ENCODE measurements at places on chromosomes 3 and 15. TPM values are rescaled to one million over a fixed set of nuclear protein-coding genes. Genes with fewer than 3 reads are reported as not detected.

The GNAT1 gene
- not detected for polyA plus RNA-seq

The MME gene
- polyA plus RNA-seq = not detected

The ROBO1 gene
- polyA plus RNA-seq = not detected

The GOLIM4 gene
- 0.50 TPM for polyA plus RNA-seq

DNA sequence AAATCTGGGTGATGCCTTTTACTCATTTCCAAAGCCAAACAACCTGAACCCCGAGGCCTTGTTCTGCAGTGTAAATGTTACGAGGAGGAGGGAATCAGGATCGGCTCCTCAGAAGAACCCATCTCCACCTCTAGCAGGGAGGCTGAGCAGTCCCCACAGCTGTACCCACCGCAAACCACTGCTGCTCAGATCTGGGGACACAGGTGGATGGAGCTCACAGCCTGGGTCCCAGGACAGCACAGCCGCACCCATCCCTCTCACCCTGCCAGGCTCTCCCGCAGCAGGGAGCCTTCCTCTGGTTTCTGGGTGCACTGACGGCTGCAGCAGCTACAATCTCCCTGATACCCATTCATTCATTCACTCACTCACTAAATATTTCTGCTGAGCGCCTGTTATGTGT is 44.0 kb upstream of the CGNL1 start:
- DNase-seq = no peak

GRCh38 chr15:38252481-38253350 is at the start of gene SPRED1:
Gene SPRED1 (plus strand): TSS chr15:38252836. CDS start chr15:38253186, 350 bp downstream.
- peak; percentile 10 for DNase-seq

DNA sequence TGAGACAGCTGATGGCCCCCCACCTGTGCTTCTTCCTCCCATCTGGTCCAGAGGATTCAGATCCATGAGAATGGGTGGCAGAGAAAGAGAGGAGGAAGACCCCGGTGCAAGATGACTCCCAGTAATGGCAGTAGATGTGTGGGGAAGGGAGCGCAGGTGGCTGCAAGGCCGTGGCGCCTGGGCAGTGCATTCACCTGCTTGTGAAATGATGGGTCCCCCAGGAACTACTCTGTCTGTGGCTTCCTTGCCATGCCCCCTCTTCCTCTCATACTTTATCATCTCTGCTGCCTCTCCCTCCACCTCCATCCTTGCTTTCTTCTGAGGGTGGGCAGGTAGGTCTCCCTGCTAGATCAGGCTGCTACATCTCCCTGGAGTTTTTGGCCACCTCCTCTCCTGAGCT is 23.3 kb downstream of the ZNF710 start:
- DNase-seq = no peak

GRCh38 chr15:90029024-90029423 is 27.9 kb downstream of the ZNF710 start:
- DNase-seq = no peak

GRCh38 chr15:43085921-43086320 is 19.9 kb downstream of the UBR1 start:
- no peak for DNase-seq

DNA sequence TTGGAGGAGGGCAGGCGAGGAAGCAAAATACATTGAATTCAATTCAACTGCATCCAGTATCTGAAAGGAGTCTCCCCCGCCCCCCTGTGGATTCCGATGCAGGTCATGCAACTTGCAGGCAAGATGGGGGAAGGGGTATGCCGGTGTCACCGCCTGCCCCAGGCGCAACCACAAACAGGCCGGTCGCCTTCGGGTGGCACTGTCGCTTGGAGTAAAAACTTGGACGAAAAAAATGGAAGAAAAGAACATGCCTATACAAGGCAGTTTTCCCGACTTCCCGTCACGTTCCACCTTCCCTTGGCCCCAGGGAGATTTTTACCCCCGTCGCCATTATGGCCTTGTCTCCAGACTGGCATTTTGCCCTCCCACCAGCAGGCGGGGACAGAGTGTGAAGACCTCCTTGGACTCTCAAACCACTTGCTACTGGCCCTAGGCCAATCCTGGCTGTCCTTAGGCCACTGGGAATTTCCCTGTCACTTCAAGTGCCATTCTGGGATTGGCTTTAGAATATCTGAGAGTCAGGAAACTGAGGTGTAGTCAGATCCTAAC is 1.6 kb upstream of the NTRK3 start:
- no peak for DNase-seq

GRCh38 chr3:126312341-126312740 is 44.9 kb downstream of the KLF15 start:
- no peak for DNase-seq

DNA sequence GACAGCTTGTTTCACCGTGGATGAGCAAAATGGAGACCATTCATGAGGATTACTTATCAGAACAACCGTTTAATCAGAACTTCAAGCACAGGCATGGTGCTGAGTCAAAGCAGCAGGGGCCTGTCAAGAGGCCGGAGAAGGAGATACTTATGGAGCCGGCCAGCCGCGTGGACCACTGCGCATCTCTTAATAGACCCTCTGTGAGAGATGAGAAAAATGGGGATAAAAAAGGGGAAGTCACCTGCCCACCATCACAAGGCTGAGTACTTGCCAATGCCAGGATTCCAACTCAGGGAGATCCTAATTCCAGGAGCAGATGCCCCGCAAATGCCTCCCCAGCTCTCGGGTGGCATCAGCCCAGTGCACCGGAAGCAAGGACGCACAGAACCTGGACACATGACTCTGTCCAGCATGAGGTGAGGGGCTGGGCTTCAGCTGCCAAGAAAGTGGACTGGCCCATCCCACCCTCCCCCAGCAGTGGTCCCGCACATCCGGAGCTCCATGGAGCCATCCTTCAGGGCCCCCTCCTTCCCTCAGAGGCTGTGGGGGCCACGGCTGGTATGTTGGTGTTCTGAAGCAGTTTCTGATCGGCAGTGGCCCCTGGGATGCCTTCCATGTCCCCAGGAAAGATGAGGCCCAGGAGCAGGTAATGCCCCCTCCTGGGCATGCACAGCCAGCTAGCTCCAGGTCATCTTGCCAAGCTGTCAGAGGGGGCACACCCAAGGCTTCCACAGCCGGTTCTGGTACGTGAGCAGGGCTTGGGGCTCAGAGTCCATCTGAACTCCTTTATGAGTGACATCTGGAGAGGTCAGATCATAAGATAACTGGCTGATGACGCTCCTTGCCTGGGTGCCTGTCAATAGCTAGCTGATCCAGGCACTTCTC is 143.8 kb downstream of the ATP10A start:
- DNase-seq = no peak

DNA sequence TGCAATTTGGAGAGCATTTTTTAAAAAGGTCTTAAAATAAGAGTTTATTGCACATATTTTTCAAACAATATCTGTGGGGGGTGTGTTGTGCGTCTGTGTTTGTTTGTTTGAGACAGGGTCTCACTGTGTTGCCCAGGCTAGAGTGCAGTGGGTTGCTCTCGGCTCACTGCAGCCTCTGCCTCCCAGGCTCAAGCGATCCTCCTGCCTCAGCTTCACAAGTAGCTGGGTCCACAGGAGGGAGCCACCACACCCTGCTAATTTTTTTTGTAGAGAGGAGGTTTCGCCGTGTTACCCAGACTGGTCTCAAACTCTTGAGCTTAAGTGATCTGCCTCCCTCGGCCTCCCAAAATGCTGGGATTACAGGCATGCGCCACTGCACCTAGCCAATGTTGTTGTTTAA is 2.7 kb downstream of the MLF1 start:
- DNase-seq = no peak

Measured in CD4-positive, alpha-beta memory T cell (primary cell).